ENCODE measurements at places on chromosomes 4 and X. TPM values are rescaled to one million over a fixed set of nuclear protein-coding genes. Genes with fewer than 3 reads are reported as not detected.

- no peak overlapping the region for H3K4me3 ChIP-seq
- H3K27ac ChIP-seq = no peak overlapping the region
- H3K36me3 ChIP-seq = peaks cover 2% of the 10 kb centered on the region
- peaks cover 23% of the 10 kb centered on the region for H3K4me1 ChIP-seq
- peaks cover 13% of the 10 kb centered on the region for H3K27me3 ChIP-seq
- DNase-seq = no peak
Measured at GRCh38 chr4:1462768-1463075, 56.5 kb upstream of the NKX1-1 start.

NIPAL1 gene
- total RNA-seq = 7.2 TPM

HOPX gene
- 0.26 TPM for total RNA-seq

CYP4V2 gene
- total RNA-seq = 2.2 TPM

ATP2B3 gene
- total RNA-seq = 0.32 TPM
